Activated T-helper 2 cell treated with anti-CD3 and anti-CD28 coated beads, Interferon-gamma antibody, Interleukin-2, Interleukin-4, amounts not matched to agents 10 μg/mL and 5 μg/mL and 100 μg/mL, durations not matched to agents 14 hours and 24 hours and 36 hours (primary cell): ENCODE measurements at places on chromosomes 16 and 17. TPM values are rescaled to one million over a fixed set of nuclear protein-coding genes. Genes with fewer than 3 reads are reported as not detected.

Gene RRN3
- 37.5 and 39.1 TPM in 2 replicates for total RNA-seq

- no peak for DNase-seq
These were observed 33.9 kb downstream of the COTL1 start for GRCh38 chr16:84583995-84584394.

DNA sequence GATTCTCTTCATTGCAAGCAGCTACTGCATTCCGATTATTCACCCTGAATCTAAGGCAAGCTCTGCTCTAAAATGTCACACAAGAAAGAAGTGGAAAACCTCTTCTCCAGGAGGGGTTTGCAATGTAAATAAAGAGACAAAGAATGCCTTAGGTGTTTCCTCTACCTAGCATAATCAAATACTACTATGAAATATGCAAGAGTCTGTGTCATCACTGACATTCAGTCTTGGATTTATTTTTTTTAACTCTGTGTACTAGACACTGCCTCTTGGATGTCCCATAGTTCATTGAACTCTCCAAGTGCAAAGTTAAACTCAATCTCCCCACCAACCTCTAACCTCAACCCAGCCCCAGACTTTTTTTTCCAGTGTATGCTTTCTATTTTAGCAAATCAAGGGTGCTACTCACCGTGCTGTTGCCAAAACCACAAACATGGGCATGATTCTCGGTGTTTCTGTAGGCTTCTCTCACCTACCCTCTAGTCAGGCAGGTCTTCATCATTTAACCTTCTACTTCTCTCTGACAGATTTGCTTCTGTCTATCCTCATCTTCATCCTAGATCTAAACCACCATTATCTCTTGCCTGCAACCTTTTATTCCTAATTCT lies 329.1 kb downstream of the CDH13 start:
- no peak for DNase-seq

DNA sequence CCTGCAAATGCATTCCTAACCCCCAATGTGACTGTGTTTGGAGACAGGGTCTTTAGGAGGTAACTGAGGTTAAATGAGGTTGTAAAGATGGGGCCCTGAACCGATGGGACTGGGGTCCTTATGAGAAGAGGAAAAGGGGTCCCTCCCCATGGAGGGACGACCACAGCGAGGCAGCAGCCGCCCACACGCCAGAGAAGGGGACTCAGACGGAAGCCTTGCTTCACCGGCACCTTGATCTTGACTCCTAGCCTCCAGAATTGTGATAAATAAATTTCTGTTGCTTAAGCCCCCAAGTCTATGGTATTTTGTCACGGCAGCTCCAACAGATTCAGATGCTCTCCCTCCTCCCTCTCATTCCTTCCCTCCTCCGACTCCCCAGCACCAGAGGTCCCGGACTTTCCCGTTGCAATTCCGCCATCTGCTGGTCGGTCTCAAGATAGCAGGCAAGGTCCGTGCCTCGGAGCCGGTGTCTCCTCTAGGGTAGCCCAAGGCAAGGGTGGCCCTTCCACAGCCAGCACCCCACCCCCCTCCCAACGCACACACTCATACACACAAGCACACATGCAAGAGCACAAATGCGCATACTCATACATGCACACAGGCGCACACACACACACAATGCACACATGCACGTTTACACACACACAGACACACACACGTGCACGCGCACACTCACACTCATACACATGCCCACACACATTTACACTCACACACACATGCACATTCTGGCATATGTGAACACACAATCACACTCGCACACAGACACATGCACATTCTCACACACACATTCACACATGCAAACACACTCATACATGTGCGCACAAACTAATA lies 23.1 kb upstream of the C16orf78 start:
- DNase-seq, result peak; percentile 33

GRCh38 chr16:87548046-87548445 lies 54.3 kb upstream of the JPH3 start:
- no peak for DNase-seq

DNA sequence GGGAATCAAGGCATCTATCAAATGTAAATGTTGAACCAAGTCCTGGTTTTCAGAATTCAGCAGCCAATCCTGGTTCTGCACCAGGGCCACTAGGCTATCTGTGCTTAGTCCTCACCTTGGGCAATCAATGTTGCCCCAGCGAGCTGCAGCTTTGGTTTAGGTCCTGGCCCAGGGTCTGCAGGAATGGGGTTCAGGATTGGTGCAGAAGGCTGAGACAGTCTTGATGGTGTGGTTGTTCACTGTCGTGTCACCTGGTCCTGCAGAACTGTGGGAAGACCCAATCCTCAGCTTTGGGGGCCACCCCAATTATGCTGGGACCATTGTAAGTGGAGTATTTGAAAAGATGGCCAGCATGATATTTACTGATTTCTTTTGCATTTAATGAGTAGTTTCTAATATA lies 10.6 kb downstream of the TERF2IP start:
- DNase-seq, result no peak

DNA sequence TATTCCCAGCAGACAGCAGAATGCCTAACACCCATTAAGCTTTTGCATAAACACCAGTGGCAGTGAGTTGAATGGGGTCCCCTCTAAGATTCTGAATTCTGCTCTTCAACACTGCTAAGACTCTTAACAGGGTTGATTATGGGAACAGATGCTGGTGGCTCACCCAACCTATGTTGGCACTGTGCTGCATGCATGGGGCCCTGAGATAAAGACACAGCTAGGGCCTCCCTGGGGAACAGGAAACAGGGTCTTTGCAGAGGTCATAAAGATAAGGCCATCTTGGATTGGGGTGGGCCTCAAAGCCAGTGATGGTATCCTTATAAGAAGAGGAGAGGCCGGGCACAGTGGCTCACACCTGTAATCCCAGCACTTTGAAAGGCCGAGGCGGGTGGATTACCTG lies 190.8 kb downstream of the SLC39A11 start:
- DNase-seq, result no peak

DNA sequence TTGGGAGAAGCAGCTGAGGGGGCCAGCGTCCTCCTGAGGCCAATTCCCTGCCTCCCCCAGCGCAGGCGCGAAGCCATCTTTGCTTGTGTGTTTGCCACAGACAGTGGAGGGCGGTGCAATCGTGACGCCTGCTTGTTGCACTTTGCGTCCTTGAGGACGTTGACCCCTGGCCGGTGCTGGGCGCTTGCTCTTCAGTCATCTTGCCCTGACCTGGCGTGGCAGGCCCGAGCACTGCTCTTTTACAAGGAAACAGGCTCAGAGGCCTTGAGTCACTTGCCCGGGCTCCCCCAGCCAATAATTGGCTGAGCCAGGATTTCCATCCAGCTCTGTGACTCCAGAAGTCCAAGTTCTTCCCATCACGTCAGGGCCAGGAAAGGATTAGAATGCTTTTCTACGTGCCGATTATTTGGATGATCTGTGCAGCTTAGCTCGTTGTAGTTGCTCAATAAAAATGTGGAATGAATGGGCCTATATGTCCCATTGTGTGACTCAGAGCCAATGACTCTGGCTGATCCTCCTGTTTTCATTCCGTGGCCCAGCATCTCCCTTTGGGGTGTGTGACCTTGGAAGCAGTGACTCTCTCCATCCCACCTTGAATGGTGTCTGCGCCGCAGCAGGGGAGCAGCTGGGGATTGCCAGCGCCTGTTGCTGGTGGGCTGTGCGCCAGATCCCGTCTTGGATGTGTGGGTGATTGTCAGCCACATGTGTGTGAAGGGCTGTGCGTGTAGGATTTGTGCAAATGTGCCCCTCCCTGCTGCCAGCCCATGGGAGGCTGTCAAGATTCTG lies 214.1 kb downstream of the SEC14L1 start:
- no peak for DNase-seq

- DNase-seq, result peak; percentile 48
These were observed 702 bp downstream of the TENT4B start for GRCh38 chr16:50153596-50154419.
